Left colon (tissue), 2 donors: ENCODE measurements at places on chromosomes 2 and 18.

DNA sequence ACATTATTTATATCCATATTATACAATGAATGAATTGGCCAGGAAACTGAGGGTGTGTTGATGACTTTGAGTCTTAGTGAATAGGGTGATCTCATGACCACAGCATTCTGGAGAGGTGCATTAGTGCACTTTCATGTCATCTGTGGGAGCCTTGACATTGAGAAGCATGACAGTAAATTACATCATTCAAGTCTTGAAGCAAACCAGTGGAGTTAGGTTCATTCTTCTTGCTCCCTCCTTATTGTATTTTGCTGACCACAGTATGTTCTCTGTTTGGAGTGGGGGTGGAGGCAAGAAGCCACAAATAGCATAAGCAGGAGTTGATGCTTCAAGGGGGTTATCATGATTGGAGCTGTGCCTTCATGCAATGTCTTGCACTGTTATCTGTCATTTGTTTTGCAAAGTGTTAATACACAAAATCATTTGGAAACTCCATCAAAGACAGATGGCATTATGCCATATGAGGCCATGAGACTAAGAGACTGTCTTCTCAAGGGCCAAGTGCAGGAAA lies 680.2 kb downstream of the NYAP2 start:
- no peak for DNase-seq

- no peak for DNase-seq
Observed at GRCh38 chr18:34956663-34957062, 84.5 kb upstream of the MAPRE2 start.

- no peak for DNase-seq
Observed at GRCh38 chr2:54678719-54679118, 44.7 kb upstream of the EML6 start.

DNA sequence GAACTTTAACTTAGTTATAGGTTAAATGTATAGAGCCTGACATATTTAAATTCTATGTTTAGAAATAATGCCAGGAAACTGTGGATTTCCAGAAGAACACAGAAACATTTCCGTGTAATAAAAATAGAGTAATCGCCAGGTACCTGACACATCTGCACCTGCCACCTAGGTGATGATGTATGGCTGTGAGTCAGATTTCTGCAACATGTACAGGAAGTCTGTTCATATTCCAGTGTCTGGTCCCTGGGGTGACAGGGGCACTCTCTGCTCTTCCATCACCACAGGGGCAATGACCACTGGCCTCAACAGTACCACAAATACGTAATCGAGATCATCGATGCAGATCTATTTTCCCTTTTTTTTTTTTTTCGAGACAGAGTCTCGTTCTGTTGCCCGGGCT lies 101.1 kb upstream of the LPIN2 start:
- no peak for DNase-seq

DNA sequence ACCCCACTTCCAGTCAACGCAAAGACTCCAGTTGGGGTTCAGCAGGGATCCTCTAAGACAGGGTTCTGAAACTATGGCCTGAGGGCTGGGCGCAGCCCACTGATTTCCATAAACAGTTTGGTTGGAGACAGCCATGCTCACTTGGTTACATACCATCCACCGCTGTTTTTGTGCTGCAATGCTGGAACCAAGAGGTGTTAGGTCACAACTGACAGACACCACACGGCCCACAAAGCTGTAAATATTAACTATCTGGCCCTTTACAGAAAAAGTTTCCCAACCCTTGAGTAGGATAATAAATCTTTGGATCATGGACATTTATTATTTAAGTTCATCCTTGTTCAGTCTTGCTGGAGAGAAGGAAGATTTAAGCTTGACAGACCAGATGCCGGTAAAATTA lies 8.4 kb upstream of the CD226 start:
- DNase-seq: no peak

GRCh38 chr18:22176420-22177326 lies 7.3 kb downstream of the GATA6 start:
- no peak for DNase-seq

DNA sequence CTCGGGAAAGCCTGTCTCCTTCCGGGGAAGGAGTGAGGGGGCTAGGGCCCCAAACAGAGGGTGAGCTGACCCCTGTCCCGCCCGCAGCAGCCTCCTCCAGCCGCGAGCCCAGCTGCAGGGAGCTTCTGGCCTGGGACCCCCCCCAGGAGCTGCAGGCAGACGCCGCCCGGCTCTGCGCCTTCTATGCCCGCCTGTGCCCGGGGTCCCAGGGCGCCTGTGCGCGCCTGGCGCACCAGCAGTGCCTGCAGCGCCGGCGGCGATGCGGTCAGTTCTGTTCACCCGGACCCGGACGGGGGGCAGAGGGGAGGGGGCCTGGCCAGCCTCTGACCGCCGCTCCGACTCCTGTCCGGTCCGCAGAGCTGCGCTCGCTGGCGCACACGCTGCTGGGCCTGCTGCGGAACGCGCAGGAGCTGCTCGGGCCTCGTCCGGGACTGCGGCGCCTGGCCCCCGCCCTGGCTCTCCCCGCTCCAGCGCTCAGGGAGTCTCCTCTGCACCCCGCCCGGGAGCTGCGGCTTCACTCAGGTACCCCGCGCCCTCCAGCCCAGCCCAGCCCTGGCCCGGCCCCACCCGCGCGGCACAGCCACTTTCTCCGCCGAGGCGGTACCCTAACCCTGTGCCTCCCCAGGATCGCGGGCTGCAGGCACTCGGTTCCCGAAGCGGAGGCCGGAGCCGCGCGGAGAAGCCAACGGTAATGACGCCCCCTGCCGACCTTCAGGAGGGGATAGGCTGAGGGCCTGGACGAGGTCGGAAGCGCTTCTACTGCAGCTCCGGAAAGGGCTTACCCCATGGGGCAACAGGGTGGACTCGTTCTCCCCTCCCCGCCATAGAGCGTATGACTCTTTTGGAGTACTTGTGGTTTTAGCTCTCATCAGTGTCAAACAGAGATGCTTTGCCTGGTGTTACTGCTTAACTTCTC lies 2.0 kb upstream of the CHRND start:
- peak; percentile 44 for DNase-seq

GRCh38 chr2:196783431-196784094 lies 15.9 kb downstream of the GTF3C3 start:
- no peak for DNase-seq

- no peak for DNase-seq
Observed at GRCh38 chr2:143480601-143481236, 351.5 kb downstream of the ARHGAP15 start.

- DNase-seq: no peak
Observed at GRCh38 chr2:206435742-206436141, 7.6 kb upstream of the ADAM23 start.
